Activated CD8-positive, alpha-beta T cell treated with anti-CD3 and anti-CD28 coated beads, Interleukin-2, amount 10 ng/mL, durations not matched to agents 7 days and 5 days (primary cell): ENCODE measurements at places on chromosomes 11 and 22. TPM values are rescaled to one million over a fixed set of nuclear protein-coding genes. Genes with fewer than 3 reads are reported as not detected.

DNA sequence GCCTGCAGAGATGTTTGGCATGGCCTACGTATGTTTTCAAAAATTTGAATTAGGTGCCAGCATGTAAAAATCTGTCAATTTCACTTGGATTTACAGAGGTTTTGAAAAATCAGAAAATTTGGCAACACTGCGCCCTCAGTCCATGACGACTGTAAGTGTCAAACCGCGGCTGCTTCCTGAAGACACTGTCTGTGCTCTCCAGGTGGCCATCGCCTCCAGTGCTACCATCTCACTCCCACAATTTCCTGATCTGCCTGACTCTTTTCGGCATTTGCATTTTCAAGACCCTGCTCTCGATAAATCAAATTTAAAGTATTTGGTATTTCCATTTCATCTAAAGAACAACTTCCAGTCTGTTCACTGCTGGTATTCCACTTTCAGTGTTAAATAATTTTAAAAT is 34.6 kb downstream of the VSIG10L2 start:
- H3K36me3 ChIP-seq = no peaks in the 10 kb centered on the region
- H3K4me1 ChIP-seq = no peaks in the 10 kb centered on the region
- no peak for DNase-seq
- no peaks in the 10 kb centered on the region for H3K27me3 ChIP-seq
- H3K27ac ChIP-seq = no peak overlapping the region

TMEM80 gene
- 29.8 TPM for total RNA-seq

DNA sequence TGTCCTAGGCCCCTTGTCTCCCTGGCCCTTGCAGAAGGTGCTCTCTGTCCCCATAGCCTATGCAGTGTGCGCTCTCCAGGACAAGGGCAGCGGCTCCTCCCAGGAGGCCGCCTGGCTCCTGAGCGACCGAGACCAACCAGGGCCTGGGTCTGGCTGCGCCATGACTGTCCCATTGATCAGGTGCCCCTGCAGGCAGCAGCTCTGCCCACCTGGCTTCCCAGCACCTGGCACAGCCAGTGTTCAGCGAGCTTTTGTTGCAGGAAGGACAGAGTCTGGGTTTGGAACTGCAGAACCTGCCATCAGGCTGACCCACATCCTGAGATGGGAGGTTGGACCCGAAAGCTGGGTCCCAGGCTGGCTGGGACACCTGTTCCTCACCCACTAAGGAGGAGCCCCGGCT is 1001.1 kb downstream of the BRD1 start:
- no peaks in the 10 kb centered on the region for H3K4me1 ChIP-seq
- H3K27ac ChIP-seq = no peak overlapping the region
- no peak overlapping the region for H3K4me3 ChIP-seq
- H3K27me3 ChIP-seq = no peaks in the 10 kb centered on the region

GRCh38 chr11:8382436-8383053 is 118.9 kb upstream of the LMO1 start:
- H3K27me3 ChIP-seq = peaks cover 7% of the 10 kb centered on the region
- no peak overlapping the region for H3K4me3 ChIP-seq
- H3K27ac ChIP-seq = no peak overlapping the region

HPX gene
- total RNA-seq = not detected

- H3K36me3 ChIP-seq = peaks cover 71% of the 10 kb centered on the region
- H3K4me1 ChIP-seq = peaks cover 56% of the 10 kb centered on the region
- peak overlapping the region; percentile 94 for H3K27ac ChIP-seq
- no peak for DNase-seq
- peak overlapping the region; percentile 97 for H3K4me3 ChIP-seq
- no peaks in the 10 kb centered on the region for H3K27me3 ChIP-seq
These were observed 1.0 kb downstream of the SUN2 start for GRCh38 chr22:38754751-38755154.

DNA sequence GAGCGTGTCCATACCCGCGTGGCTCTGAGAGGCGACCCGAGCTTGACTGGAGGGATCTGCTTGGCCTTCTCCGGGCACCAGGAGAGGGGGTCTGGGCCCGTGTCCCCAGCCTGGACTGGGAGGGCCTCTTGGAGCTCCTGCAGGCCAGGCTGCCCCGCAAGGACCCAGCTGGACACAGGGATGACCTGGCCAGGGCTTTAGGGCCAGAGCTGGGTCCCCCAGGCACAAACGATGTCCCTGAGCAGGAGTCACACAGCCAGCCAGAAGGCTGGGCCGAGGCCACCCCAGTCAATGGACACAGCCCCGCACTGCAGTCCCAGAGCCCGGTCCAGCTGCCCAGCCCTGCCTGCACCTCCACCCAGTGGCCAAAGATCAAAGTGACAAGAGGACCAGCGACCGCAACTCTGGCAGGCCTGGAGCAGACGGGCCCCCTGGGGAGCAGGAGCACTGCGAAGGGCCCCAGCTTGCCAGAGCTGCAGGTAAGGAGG is 38.2 kb downstream of the TRIOBP start:
- DNase-seq = no peak
- no peaks in the 10 kb centered on the region for H3K4me1 ChIP-seq
- peaks cover 4% of the 10 kb centered on the region for H3K27me3 ChIP-seq
- H3K27ac ChIP-seq = no peak overlapping the region

GRCh38 chr11:88231894-88232482 is 56.7 kb upstream of the RAB38 start:
- H3K27me3 ChIP-seq = no peaks in the 10 kb centered on the region
- H3K4me3 ChIP-seq = no peak overlapping the region
- H3K4me1 ChIP-seq = no peaks in the 10 kb centered on the region
- H3K36me3 ChIP-seq = peaks cover 8% of the 10 kb centered on the region
- DNase-seq = peak; percentile 38

MMP1 gene
- not detected for total RNA-seq

CTTN gene
- total RNA-seq = not detected

- H3K4me3 ChIP-seq = no peak overlapping the region
- DNase-seq = peak; percentile 21
- peaks cover 4% of the 10 kb centered on the region for H3K27me3 ChIP-seq
- no peaks in the 10 kb centered on the region for H3K4me1 ChIP-seq
These were observed 118.1 kb downstream of the BBOX1 start for GRCh38 chr11:27158456-27159334.

KLHL22 gene
- total RNA-seq = 29.2 TPM

- peaks cover 2% of the 10 kb centered on the region for H3K27me3 ChIP-seq
- no peaks in the 10 kb centered on the region for H3K36me3 ChIP-seq
- no peak overlapping the region for H3K27ac ChIP-seq
These were observed 115.8 kb upstream of the THY1 start for GRCh38 chr11:119538753-119539152.

KCNK4 gene
- total RNA-seq = not detected

- no peak overlapping the region for H3K4me3 ChIP-seq
- H3K27me3 ChIP-seq = peaks cover 9% of the 10 kb centered on the region
- H3K4me1 ChIP-seq = no peaks in the 10 kb centered on the region
- no peak overlapping the region for H3K27ac ChIP-seq
- no peaks in the 10 kb centered on the region for H3K36me3 ChIP-seq
These were observed 19.5 kb upstream of the RASSF10 start for GRCh38 chr11:12989428-12990161.

GRCh38 chr22:22925146-22925804 is 37.7 kb downstream of the IGLL5 start:
- H3K4me3 ChIP-seq = no peak overlapping the region
- peaks cover 23% of the 10 kb centered on the region for H3K4me1 ChIP-seq
- H3K36me3 ChIP-seq = no peaks in the 10 kb centered on the region
- no peak overlapping the region for H3K27ac ChIP-seq
- peaks cover 2% of the 10 kb centered on the region for H3K27me3 ChIP-seq
- DNase-seq = no peak

- H3K4me1 ChIP-seq = peaks cover 13% of the 10 kb centered on the region
- no peak for DNase-seq
- H3K4me3 ChIP-seq = no peak overlapping the region
These were observed 95.5 kb downstream of the SPON1 start for GRCh38 chr11:14058061-14058460.

- H3K36me3 ChIP-seq = no peaks in the 10 kb centered on the region
- DNase-seq = peak; percentile 10
- H3K27ac ChIP-seq = no peak overlapping the region
- no peak overlapping the region for H3K4me3 ChIP-seq
- H3K4me1 ChIP-seq = no peaks in the 10 kb centered on the region
These were observed 462.4 kb downstream of the BRD1 start for GRCh38 chr22:49365191-49365837.

- DNase-seq = no peak
- no peak overlapping the region for H3K4me3 ChIP-seq
- H3K36me3 ChIP-seq = no peaks in the 10 kb centered on the region
- no peak overlapping the region for H3K27ac ChIP-seq
- no peaks in the 10 kb centered on the region for H3K27me3 ChIP-seq
These were observed 12.5 kb upstream of the TP53I11 start for GRCh38 chr11:44963136-44963535.

DKK3 gene
- not detected for total RNA-seq

DNA sequence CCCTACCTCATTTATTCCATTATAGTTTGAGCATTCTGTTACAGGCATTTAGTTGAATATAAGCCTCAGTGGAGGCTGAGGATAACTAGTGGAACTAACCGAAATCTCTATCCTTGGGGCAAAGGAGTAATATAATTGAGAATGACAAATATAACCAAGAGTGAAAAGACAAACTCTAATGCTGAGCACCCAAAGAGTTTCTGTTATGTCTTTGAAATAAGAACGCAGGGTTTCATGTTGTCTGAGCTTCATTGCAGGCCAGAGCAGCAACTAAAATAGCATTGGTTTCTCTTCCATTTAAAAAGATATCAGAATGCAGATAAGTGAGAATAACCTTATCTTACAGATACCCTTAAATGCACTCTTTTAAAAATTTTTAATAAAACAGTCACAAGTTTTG is 131.8 kb downstream of the SBF2 start:
- H3K27ac ChIP-seq = no peak overlapping the region
- no peaks in the 10 kb centered on the region for H3K4me1 ChIP-seq
- no peak overlapping the region for H3K4me3 ChIP-seq
- no peaks in the 10 kb centered on the region for H3K27me3 ChIP-seq
- no peaks in the 10 kb centered on the region for H3K36me3 ChIP-seq

DNA sequence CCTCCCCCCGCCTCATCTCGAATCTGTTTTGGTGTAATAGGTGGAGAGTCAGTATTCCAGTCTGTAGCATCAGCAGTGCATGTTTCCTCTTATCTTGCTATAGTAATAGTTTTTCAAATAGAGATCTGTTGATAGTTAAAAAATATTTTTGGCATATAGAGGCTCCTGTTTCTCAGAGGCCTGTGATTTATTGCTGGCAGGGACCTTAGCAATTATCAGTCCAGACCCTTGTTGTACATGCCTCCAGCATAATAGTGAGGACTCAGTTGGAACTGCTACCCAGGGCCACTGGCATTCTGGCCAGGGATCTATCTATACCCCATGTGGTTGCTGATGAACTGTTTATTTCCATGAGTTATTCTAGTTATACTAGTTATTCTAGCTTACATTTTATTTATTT is 52.6 kb downstream of the SPECC1L start:
- no peaks in the 10 kb centered on the region for H3K27me3 ChIP-seq
- peaks cover 43% of the 10 kb centered on the region for H3K36me3 ChIP-seq
- peaks cover 18% of the 10 kb centered on the region for H3K4me1 ChIP-seq
- no peak for DNase-seq
- H3K4me3 ChIP-seq = no peak overlapping the region

- H3K27ac ChIP-seq = no peak overlapping the region
- no peaks in the 10 kb centered on the region for H3K4me1 ChIP-seq
- no peaks in the 10 kb centered on the region for H3K27me3 ChIP-seq
- no peak overlapping the region for H3K4me3 ChIP-seq
- peaks cover 42% of the 10 kb centered on the region for H3K36me3 ChIP-seq
These were observed 31.8 kb upstream of the GPR83 start for GRCh38 chr11:94433049-94433448.

DNA sequence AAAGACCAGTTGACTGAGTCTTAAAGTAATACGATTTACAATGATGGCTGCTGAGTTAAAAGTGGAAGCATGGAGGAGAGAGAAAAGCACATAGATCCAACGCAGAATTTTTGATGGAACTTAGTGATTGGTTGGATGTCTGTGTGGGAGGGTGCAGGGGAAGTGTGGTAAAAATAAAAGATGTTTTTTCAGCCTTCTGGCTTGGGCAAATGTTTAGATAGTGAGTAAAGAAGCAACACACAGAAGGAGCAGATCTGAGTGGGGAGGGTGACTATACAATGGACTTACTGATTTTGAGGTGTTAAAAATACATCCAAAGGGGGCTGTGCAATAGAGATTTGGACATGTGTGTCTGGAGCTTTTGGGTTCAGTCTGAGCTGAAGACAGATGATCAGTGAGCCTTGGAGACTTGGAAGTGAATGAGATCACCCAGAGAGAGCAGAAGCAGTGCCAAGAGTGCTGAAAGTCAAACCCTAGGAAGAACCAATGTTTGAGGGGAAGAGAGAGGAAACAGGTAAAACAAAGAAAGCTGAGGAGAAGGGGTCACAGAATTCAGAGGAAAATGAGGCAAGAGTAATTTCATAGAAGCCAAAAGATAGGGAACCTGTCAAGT is 8.6 kb downstream of the GRIA4 start:
- no peak for DNase-seq
- no peak overlapping the region for H3K27ac ChIP-seq
- no peak overlapping the region for H3K4me3 ChIP-seq
- H3K36me3 ChIP-seq = no peaks in the 10 kb centered on the region

DNA sequence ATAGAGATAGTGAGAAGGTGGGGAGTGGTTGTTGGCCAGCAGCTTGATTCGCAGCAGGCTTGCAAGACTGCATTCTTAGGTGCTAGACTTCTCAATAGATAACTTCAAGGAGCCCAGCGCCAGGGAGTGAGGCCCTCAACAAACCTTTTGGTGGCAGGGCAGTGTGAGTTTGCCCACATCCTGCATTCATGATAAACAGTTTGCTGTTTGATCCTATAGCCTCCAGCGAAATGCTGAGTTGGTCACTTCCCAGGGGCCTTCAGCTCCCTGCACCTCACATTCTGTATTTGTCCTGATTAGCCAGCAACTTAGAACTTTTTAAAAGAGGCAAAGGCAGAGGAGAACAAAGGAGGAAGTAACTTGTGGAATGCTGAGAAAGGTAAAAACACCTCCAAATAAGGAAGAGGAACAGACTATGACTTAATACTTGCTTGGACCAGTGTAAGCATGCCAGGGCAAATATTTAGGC is 25.1 kb downstream of the OR10A6 start:
- H3K4me3 ChIP-seq = no peak overlapping the region
- no peaks in the 10 kb centered on the region for H3K36me3 ChIP-seq
- H3K27ac ChIP-seq = no peak overlapping the region
- H3K4me1 ChIP-seq = no peaks in the 10 kb centered on the region
- DNase-seq = no peak

CCDC73 gene
- not detected for total RNA-seq

CDC42BPG gene
- 1.2 TPM for total RNA-seq

MMP27 gene
- total RNA-seq = not detected

MMP12 gene
- total RNA-seq = not detected
